NCI-H748 treated with DMSO at 0.1 percent for 48 hours (cell line): ENCODE measurements at places on chromosomes 5 and 9.

GRCh38 chr9:96510258-96510657 is 60.3 kb downstream of the HABP4 start:
- DNase-seq, result no peak

DNA sequence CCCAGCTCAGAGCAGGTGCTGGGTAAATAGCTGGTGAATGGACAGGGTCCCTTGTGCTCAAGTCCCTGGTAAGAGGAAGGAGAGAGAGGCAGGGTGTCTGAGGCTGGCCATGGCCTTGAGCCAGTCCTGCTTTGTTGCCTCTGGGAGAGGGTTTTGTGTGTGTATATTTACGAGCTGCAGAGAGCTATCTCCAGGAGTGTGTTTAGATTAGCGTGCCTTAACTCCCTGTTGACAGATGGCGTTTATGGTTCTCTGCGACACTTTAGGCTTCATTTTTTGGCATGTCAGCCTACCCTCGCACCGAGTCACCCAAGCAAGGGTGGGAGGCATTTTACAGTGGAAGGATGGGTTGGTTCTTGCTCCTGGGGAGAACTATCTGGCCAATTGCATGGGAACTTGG is 22.2 kb downstream of the HMCN2 start:
- no peak for DNase-seq

DNA sequence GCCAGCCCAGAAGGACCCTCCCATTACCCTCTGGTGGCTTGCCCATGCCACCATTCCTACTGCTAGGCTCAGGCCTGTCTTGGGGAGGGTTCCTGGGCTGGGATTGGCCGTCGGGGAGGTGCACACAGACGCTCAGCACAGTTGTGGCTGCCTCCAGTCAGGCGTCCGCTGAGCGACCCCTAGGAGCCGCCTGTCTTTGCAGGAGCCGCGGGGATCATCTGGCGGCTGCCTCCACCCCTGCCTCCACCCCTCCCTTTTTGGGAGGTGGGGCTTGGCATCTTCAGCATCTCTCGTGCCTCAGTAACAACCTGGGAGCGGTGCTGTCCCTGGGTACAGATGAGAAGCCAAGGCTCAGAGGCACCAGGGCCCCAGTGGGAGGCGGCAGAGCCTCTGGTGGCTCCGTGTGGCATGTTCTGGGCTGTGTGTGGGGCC is 39.6 kb downstream of the RXRA start:
- no peak for DNase-seq

GRCh38 chr5:59137846-59138245 is 555.0 kb downstream of the RAB3C start:
- no peak for DNase-seq

- DNase-seq, result no peak
Observed at GRCh38 chr9:33125871-33126823, 41.0 kb downstream of the B4GALT1 start.

DNA sequence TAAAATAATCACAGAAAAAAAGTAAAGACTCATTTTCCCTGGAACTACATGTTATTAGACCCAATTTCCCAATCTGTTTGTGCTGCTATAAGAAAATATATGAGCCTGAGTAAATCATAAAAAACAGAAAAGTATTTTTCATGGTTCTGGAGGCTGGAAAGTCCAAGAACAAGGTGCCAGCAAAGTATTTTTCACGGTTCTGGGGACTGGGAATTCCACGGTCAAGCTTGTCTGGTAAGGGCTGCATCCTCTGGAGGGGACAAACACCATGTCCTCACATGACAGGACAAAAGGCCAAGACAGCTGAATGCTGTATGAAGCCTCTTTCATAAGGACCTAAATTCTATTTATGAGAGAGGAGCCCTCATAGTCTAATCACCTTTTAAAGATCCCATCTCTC is 172.3 kb downstream of the PLPPR1 start:
- DNase-seq, result no peak

DNA sequence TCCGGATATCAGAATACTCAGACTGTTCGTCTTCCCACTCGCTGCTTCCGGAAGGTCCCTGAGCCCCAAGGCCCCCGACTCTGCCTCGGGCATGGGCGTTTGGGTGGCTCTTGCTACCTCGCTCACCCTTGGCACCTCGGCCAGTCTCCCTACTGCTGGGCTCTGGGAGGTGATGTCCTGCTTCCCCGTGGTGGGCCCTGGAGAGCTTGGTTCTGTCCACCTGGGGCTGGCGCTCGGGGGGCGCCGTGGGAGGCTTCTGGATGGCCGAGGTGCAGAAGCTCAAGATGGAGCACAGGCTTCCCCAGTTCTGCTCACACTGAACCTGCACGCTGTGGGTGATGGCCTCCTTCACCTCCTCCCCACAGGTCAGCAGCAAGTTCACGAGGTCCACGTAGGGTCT is 10.4 kb downstream of the STC2 start:
- no peak for DNase-seq

DNA sequence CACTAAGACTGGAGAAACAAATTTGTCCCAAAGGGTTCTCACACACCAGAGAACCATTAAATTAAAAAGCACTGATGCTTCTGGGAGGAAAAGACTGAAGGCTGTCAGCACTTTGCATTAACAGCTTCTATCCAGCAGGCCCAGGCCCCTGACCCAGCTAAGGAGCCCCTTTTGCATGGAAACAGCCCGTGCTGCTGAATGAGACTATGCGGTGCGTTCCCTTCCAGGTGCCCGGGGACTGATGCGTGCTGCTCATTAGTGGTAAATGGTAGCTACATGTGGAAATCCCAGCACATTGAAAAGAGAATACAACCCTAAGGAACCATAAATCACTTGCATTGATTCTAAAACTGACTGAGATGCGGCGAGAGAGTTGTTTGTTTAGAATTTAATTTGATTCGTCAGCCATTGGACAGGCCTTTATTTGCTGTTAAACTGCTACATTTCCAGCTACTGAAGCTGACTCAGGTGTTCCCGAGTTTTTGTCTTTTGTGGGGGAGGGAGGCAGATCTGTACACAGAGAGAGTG is 351.0 kb upstream of the SLC24A2 start:
- DNase-seq, result peak; percentile 46

- DNase-seq, result no peak
Observed at GRCh38 chr9:75111019-75111622, 22.8 kb downstream of the OSTF1 start.

GRCh38 chr5:15959370-15960164 is 220.0 kb downstream of the MARCHF11 start:
- DNase-seq, result no peak

GRCh38 chr9:105242557-105242956 is 1.9 kb upstream of the SLC44A1 start:
- DNase-seq, result no peak

GRCh38 chr5:51604324-51604723 is 221.1 kb downstream of the ISL1 start:
- DNase-seq, result no peak

- DNase-seq, result no peak
Observed at GRCh38 chr9:112384690-112385089, 4.8 kb downstream of the HSDL2 start.

- DNase-seq, result no peak
Observed at GRCh38 chr5:52784737-52785136, 3.0 kb upstream of the ITGA1 start.

- no peak for DNase-seq
Observed at GRCh38 chr5:45279109-45279508, 417.1 kb downstream of the HCN1 start.

DNA sequence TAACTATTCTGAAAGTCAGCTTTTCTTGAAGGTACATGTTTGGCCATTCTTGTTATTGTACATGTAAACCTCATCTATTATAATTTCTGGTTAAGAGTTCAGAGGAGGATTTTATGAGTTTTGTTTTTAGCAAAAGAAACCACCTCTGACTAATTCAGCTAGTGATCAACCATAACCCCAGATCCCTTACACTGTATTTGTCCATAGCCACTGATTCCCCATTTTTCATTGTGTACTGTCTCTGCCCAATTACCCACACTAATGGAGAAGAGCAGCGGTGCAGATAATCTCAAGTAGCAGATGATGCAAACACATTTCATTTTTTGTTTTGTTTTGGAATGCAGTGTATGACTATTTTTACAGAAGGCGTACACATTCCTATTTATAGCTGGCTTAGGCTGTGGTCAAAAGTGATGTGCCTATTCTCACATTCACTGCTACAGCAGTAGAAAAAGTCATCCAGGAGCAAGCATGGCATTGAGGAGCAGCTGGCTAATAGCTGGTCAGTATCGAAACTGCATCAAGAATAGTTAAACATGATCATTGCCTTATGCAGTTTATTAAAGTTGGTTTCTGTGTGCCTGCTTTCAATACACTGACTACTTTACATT is 988.3 kb downstream of the DTWD2 start:
- DNase-seq, result no peak

- DNase-seq, result no peak
Observed at GRCh38 chr5:102955488-102955887, 164.4 kb downstream of the GIN1 start.

DNA sequence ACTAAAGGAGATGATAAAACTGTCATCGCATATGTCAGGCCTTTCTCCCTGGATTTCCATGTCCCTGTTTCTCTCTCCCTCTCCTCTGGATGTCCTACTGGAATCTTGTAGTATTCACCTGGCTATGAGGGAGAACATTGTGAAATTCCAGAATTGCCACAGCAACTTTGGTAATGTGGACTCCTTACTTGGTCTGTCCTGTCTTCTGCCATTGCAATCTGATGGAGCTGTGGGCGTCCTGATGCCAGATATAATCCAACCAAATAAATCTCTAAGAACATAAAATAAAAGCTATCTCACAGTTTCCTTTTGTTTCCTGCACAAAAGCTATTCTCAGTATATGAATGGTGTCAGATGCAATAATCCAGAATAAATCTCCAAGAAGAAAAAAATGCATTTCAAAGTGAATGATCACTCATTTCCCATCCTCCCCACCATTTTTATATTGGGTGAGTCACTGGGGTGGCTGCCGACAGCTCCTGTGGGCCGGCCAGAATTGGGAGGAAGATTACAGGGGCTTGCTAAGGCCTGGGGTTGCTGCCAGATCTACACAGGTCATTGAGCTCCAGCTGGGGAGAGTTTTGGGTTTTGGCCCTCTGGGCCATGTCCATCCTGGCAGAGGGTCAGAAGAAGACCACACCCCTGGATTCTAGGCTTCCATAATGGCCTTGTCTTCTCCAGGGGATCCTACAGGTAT is 160.7 kb upstream of the PITX1 start:
- no peak for DNase-seq
